Mammary epithelial cell (primary cell): ENCODE measurements at places on chromosomes 12 and 14. TPM values are rescaled to one million over a fixed set of nuclear protein-coding genes. Genes with fewer than 3 reads are reported as not detected.
A peak's percentile ranks its signal among the peaks of the same experiment; 100 is the strongest.

DNA sequence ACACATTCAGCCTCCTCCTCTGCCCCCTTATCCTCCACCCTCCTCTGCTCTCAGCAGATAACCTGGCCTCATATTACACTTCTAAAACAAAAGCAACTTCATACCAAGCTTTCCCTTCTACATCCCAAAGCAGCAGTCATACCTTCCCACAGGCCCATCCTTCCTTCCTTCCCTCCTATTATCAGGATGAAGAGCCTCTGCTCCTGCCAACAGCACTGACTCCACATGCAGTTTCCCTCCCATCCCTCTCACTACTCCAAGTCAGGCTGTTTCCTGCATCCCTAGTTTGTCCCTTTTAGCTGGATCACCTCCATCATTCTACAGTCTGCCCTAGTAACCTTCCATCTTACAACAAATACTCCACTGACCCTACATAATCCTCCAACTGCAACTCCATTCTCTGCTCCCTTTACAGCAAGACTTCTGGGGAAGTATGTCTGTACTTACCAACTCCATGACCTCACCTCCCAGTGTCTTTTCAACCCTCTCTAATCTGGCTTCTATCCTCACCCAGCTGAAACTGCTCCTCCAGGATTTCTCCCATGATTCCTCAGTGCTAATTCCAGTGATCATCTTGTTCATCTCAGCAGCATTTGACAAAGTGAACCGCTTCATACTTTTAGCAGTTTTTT lies 4.9 kb upstream of the YEATS4 start:
- DNase-seq = no peak

HVCN1 gene
- 0.33 TPM for total RNA-seq

MYF5 gene
- not detected in 2 replicates for total RNA-seq

DNA sequence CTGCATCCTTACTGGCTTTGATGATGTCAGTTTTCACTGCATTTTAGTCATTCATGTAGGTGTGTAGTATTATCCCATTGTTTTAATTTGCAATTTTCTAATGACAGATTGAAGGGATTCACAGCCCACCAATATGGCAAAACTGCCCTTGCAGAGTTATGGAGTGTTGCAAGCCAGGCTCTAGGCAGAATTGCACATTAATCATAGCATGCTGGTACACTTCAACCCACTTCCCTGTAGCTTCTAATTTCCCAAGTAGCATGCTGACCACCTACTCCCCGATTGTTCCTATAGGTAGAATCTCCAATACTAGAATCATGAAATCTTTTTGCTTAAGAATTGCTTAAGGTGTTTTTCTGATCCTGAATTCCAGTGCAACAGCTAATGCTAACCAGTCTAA lies 5.2 kb upstream of the RNASE6 start:
- DNase-seq = no peak

DNA sequence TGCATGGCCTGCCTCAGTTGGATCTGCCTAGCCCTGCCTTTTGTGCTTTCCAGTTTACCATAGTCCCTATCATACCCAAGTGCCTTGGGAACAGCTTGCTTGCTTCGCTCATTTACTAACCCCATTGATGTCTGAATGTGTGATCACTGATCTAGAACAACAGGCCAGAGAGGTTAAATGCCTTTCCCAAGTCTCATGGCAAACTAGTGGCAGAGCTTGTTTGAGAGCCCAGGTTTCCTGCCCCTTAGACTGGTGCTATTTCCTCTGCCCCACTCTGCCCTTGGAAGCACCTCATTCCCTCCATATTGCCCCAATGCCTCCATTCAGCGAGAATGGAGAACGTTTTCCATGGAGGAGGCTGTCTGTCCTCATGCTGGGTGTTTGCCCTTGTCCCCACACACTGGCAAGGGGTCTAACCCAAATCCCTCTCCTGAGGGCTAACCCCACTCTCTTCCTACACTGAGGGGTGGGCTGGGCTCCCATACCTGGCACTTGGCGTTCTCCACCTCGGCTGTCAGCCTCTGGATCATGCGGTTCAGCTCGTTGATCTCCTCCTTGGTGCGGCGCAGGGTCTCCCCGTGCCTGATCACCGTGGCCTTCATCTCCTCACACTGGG lies 19.8 kb downstream of the KRT7 start:
- peak; percentile 63 for DNase-seq

GRCh38 chr14:41349289-41349910 lies 257.3 kb upstream of the LRFN5 start:
- DNase-seq = no peak

- peak; percentile 38 for DNase-seq
Observed at GRCh38 chr12:30420561-30420960, 275.1 kb downstream of the IPO8 start.

DNA sequence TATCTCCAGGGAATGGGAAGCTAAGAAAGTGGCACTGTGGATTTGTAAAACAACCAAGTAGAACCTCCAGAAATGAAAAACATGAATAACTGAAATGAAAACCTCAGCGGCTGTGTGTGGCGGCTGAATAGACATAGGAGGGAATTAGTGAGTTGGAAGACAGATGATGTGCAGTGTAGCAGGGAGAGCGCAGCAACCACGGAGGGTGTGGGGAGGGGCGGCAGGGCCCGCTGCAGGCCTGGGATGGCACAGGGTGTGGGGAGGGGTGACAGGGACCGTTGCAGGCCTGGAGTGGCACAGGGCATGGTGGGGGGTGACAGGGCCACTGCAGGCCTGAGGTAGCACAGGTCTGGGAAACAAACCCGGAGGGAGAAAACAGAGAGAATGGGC lies 51.1 kb downstream of the BEGAIN start:
- DNase-seq = no peak
